Mammary microvascular endothelial cell (primary cell): ENCODE measurements at places on chromosomes 5 and 9. TPM values are rescaled to one million over a fixed set of nuclear protein-coding genes. Genes with fewer than 3 reads are reported as not detected.

Gene SEC61B
- total RNA-seq: 215 and 226 TPM in 2 replicates

Gene LCN12
- not detected in 2 replicates for total RNA-seq

Gene CDKN2A
- 40.8 and 43.6 TPM in 2 replicates for total RNA-seq

Gene PCDHGA10
- total RNA-seq: 1.7 and 2.6 TPM in 2 replicates

Gene ESM1
- 432 and 463 TPM in 2 replicates for total RNA-seq

Gene RBM18
- total RNA-seq: 12.6 and 18.7 TPM in 2 replicates
